Activated effector memory CD4-positive, alpha-beta T cell treated with anti-CD3 and anti-CD28 coated beads, Interleukin-2, amount 50 U/mL, for 16 hours (primary cell): ENCODE measurements at places on chromosomes 1 and 21.

DNA sequence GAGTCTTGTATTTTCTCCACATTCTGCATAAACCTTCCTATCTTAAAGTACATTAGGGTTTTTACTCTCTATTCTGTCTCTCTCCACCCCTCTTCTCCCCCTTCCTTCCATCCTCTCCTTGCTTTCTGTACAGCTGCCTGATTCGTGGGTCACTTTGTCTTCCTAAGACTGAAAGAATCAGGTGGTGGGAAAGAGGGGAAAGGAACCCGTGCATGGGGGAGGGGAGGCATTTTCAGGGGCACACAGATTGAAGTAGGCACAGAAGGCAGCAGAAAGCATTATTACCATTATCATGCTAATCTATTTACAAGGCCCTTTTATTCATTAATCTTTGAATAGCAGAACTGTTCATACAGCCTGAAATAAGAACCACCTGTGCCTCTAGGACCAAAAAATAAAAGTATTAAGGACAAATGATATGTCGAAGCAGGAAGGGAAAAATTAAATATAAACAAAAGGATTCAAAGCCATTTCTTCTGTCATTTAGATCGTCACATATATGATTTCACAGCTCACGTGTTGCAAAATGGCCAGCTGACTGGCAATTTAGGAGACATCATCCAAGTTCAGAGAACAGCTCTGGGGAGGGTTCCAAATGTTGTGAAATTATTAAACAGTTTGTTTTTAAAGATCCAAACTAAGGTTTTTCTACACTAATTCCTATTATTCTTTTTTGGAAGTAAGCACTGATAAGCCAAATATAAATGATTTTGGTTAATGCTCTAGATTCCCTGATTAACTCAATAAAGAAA is 154.6 kb downstream of the PBX1 start:
- no peak for DNase-seq

DNA sequence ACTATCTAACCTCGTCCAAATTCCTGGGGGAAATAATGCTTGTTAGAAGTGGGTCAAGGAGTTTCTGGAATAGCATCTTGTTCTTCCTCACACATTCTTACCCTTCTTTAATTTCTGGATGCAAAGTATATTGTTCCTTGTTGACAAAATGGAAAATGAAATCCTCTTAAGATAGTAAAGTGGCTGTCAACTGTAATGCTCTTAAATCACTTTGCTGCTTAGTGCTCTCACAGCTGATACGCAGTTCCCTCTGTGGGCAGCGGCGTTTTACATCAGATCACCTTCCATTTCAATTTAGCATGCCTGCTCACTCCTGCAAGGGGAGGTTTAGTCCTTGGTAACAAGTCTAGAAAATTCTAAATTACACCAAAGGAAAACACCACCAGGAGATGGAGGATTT is 113.1 kb downstream of the DNM3 start:
- no peak for DNase-seq

- DNase-seq, result no peak
Measured at GRCh38 chr1:99532276-99532580, 113.7 kb upstream of the PALMD start.

DNA sequence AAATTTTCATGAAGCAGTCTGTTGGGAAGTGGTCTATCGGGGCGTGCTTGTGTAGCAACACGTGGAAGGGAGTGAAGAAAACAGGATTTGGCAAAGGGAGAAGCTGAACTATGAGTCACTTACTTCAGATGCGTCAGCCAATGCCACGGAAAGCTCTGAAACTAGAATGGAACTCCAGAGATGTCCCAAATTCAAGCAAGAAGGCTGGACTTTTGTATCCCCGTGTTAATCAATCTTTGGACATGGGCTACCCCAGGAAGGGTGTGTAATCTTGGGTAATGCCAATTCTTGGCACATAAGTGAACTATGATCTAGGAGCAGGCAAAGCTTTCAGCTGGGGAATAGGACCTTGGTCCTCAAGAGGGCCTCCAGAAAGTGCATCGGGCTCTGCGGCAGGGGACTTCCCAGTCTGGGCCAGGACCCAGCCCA is 102.6 kb downstream of the ADSS2 start:
- DNase-seq, result no peak

- no peak for DNase-seq
Measured at GRCh38 chr1:167756730-167757405, 35.1 kb downstream of the MPZL1 start.

- DNase-seq, result no peak
Measured at GRCh38 chr1:63888984-63889383, 115.2 kb downstream of the ROR1 start.

DNA sequence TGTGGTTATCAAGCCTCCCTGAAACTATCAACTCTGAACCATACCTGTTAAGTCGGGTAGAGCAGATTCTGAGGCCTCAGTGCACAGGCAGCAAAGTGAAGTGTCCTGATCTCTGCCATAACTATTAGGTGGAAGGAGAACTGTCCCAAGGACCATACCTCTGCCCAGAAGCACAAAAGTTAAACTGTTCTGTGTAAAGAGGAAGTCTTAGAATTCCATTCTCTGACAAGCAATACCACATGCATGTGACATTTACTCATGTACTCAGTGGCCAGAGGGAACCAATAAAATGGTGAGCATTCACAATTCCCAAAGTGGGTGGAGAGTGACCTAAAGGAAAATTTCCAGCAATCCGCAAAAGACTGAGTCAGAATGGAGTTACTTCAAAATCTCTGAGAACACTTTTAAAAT is 61.0 kb downstream of the TOR3A start:
- DNase-seq, result no peak

DNA sequence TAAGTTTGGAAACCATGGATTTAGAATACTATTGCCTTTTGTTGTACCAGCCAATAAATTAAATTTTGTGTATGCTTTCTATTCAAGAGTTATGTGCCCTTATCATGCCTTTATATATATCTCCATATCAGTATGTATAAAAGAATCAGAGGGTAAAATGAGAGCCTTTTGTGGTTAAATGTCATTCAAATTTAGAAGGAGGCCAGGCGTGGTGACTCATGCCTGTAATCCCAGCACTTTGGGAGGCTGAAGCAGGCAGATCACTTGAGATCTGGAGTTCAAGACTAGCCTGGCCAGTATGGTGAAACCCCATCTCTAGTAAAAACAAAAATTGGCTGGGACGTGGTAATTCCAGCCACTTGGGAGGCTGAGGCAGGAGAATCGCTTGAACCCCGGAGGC is 88.9 kb downstream of the XPR1 start:
- DNase-seq, result no peak

GRCh38 chr1:56852476-56852875 is 2.1 kb upstream of the C8A start:
- no peak for DNase-seq

DNA sequence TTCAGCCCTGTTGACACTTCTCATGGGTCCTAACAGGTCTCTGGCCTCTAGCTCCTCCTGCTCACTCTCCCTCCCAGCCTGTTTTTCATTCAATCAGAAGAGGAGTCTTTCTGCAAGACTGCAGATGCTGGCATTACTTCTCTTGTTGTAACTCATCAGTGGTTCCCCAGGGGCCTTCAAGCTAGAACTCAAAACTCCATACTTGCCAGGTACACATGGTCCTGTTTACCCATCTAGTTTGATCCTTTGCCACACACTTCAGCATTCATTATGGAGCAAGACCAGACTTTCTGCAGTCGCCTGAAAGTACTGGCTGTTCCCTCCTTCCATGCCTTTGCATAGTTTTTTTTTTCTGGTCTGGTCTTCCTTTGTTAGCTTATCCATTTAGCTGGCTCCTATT is 47.9 kb downstream of the SERBP1 start:
- DNase-seq, result no peak

GRCh38 chr1:99887890-99888289 is 37.7 kb downstream of the AGL start:
- no peak for DNase-seq

DNA sequence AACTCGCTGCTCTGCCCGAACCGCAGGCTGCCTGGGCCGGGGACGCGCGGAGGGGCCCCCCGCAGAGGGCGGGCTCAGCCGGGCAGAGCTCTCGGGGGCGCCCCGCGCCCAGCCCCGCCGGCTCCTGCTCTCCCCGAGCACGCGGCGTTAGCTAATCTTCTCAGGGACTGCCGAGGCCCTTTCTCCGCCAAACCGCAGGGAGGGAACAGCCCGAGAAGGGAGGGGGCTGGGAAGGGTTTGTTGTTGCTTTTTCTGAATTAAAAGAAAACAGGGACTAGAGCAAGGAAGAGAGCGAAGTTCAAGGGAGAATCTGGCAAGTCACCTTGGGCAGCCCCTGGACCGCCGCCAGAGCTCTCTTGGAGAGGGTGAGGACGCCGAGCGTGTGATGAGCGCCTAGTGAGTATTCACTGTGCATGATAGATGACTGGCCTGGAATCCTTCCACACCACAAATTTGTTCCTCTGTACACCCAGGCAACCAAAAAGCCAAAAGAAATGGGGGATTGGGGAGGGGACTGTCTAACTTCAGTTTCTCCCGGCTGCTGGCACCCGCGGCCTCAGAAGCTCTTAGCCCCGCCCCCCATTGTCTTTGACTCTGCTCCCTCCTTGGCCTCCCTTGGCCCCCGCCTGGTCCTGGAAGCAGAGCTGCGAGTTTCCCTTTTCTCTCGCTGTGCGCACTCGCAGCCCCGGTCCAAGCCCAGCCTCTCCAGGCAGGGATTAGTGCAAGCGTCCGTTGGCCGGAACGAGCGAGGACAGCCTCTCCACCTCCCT is 19.7 kb upstream of the LMX1A start:
- DNase-seq, result peak; percentile 69

DNA sequence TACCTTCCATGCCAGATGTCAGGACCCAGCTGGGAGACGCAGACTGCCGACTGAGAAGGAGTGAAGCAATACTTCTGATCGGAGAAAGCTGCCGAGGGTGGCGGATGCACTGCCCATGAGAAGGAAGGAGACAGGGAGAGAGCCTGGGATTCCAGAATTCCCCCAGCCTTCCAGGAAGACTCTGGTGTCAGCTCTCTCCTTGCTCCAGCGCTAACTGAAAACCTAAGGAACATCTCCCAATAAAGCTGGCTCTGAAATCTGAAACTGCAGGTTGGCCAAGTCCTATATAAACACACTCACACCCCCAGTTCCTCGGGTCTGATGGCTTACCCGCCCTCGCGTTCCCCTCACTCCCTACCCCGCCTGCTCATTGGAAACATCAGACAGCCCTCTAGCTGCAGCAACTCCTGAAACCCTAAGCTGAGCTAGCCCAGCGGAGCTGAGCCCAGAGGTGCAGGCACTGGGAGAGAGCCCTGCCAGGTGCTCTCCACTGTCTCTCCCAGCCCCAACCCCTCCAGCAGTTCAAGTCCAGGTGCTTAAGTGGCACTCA is 52.3 kb downstream of the PLEKHA6 start:
- DNase-seq, result no peak

DNA sequence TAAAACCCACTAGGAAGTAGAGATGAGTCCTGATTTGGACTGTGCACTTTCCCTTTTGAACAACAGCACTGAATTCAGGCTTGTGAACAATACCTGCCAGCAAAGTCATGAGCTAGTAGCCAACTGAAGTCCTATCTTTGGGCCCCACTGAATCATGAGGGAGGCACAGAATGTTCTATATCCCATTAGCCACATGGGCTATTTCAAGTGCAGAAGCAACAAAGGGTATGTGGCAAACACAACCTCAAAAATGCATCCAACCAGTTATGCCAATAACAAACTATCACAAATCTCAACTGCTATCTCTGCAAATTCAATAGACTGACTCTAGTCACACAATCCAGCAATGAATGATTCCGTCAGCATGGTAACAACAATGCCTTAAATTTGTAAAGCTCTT is 276.0 kb downstream of the MRPL39 start:
- no peak for DNase-seq

DNA sequence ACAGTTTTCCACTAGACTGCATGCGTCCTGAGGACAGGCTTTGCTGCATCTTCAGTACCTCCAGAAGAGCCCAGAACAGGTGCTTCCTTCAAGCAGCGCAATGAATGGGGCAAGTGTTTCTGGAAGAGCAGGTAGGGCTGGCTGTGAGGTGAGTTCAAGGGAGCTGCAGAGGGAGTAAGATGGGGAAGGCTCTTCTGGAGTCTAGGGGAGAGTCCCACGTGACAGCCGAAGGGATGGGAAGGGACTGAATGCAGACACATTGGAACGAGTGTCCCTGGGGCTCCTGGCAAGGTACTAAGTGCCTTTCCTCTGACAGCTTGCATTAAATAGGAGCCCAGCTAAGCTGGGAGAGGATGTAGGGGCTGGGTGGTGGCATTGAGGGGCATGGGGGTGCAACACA is 84.2 kb downstream of the FAM78B start:
- no peak for DNase-seq

DNA sequence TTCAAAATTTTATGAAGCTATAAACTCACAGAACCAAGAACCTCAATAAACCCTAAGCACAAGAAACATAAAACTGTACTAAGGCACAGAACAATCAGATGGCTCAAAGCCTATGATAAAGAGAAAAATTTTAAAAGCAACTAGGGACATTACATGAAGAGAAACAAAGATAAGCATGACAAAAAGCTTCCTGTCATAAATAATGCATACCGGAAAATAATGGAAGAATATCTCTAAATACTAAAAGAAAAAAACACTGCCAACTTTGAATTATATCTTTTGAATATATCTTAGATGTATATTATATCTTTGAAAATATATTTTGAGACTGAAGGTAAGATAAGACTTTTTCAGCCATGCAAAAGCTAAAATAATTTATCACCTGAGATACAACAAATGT is 21.4 kb upstream of the KCNN3 start:
- no peak for DNase-seq

DNA sequence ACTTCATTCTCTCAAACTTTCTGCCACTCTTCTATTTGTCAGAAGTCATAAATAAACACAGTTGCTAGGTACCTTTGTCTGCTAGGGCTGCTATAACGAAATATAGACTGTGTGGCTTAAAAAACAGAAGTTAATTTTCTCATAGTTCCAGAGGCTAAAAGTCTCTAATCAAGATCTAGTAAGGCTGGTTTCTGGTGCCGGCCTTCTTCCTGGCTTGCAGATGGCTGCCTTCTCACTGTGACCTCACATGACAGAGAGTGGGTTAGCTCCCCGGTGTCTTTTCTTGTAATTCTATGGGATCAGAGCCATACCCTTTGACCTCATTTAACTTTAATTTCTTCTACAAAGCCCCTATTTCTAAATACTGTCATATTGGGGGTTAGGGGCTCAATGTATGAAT is 5.9 kb downstream of the PDC start:
- DNase-seq, result no peak

DNA sequence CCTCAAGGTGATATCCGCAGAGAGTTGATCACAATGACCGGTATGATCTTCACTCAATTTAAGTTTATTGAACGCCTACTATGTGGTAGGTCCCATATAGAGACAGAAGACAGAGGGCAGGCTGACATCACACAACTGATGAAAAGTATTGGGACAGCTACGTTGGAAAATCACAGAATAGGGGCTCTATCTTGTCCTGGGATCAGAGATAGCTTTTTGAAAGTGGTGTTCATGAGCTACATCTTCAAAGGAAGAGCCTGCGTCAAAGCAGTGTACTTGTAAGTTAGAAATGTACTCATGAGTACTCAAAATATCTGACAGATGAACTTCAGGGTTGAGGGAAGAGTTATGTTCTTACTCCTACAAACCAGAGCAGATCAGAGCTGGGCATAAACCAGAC is 54.4 kb downstream of the GADD45A start:
- DNase-seq, result no peak

- DNase-seq, result no peak
Measured at GRCh38 chr1:219703368-219703639, 90.4 kb upstream of the ZC3H11B start.
